Fibroblast of lung (primary cell): ENCODE measurements at places on chromosomes 3 and 15. TPM values are rescaled to one million over a fixed set of nuclear protein-coding genes. Genes with fewer than 3 reads are reported as not detected.

CEMIP gene
- total RNA-seq: 324 and 946 TPM in 2 replicates

GRCh38 chr3:4493941-4494894 lies 1.1 kb downstream of the ITPR1 start:
- no peak overlapping the region for H3K27ac ChIP-seq
- H3K4me1 ChIP-seq: no peaks in the 10 kb centered on the region
- peak; percentile 40 for DNase-seq
- peak overlapping the region; percentile 67 for H3K4me3 ChIP-seq

DNA sequence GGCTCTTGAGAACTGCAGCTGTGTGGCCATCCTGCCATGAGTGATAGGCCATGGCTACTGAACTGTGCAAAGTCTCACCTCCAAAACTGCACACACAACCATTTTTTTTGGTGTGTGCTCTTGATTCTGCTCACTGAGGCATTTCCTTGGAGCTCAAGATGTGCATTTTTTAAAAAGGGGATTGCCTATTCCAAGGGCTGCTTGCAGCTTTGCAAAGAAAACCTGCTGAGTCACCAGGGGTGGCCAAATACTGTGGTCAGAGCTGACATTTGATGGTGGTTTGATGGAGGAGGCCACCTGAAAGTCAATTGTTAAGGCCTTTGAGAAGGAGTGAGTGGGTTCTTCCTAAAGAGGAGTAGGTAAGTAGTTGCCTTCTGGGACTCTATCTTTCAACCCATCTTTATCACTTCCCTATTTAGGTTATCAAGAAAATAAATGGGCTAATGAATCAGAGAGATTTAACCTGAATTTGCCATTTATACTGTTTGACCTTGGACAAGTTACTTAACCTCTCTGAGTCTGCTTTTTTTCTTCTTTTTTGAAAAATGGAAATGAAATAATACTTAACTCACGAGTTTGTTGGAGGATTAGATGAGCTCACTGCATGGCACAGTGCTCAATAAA lies 87.9 kb downstream of the CHST2 start:
- H3K4me3 ChIP-seq: no peak overlapping the region
- no peak overlapping the region for H3K27ac ChIP-seq
- no peaks in the 10 kb centered on the region for H3K36me3 ChIP-seq

DNA sequence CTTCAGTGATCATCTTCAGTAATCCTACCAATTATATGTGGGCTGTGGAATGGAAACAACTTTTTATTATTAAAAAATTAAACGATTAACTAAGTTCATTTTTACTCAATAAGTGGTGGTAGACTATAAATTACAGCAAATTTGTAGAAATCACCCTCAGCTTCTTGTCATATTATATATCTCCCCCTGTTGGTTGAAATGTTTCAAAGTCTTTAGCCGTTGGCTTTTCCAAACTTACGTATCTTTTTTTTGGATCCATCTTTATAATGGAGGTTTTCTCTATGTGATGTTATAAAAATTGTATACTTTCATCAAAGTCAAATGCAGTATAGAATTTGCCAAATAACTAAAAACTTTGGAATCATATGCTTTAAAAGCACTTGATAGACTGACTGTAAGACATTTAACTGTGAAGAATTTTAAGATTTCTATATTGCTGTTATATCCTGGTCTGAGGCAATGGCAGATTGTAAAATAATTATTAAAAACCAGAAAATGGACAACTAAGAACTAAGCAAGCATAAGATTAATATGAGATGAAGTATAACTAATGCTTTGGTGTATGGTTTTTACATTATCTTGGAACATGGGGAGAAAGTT lies 44.7 kb downstream of the ATP11B start:
- no peaks in the 10 kb centered on the region for H3K36me3 ChIP-seq
- no peak overlapping the region for H3K27ac ChIP-seq
- H3K4me3 ChIP-seq: no peak overlapping the region
- DNase-seq: peak; percentile 62
- H3K27me3 ChIP-seq: no peaks in the 10 kb centered on the region
- H3K4me1 ChIP-seq: no peaks in the 10 kb centered on the region

GRCh38 chr3:37765591-37766488 lies 95.8 kb upstream of the CTDSPL start:
- DNase-seq: peak; percentile 40
- no peaks in the 10 kb centered on the region for H3K36me3 ChIP-seq
- no peak overlapping the region for H3K4me3 ChIP-seq
- peaks cover 24% of the 10 kb centered on the region for H3K27me3 ChIP-seq
- no peaks in the 10 kb centered on the region for H3K4me1 ChIP-seq

- DNase-seq: no peak
- H3K4me1 ChIP-seq: peaks cover 22% of the 10 kb centered on the region
- H3K27ac ChIP-seq: no peak overlapping the region
- no peaks in the 10 kb centered on the region for H3K36me3 ChIP-seq
- H3K4me3 ChIP-seq: no peak overlapping the region
These were observed 149.7 kb downstream of the KLF13 start for GRCh38 chr15:31476236-31476810.

- no peaks in the 10 kb centered on the region for H3K36me3 ChIP-seq
- peaks cover 2% of the 10 kb centered on the region for H3K27me3 ChIP-seq
- H3K4me1 ChIP-seq: no peaks in the 10 kb centered on the region
- DNase-seq: no peak
These were observed 14.5 kb upstream of the RBSN start for GRCh38 chr3:15113471-15113870.

GRCh38 chr15:59221511-59222505 lies 15.2 kb downstream of the LDHAL6B start:
- H3K4me3 ChIP-seq: no peak overlapping the region
- H3K36me3 ChIP-seq: peaks cover 7% of the 10 kb centered on the region
- H3K27me3 ChIP-seq: no peaks in the 10 kb centered on the region
